Bone marrow (tissue), 2 donors: ENCODE measurements at places on chromosomes 2 and 18.

DNA sequence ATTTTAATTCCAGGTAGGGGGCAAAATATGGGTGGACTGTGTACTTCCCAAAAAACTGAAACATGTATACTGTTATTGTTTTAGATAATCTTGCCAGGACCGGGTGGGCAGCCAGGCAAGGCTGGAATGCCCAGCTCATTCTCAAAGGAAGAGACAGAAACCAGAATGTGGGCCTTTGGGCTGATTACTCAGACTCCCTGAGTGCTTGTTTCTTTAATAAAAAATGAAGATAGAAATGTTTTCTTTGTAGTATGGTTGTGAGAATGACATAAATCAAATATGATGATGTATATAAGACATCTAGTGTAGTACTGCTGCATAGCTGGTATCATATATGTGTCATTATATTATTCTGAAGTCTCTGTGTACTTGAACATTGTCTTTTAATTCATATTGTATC, 231.6 kb upstream of the NT5C1B start:
- DNase-seq: no peak

GRCh38 chr2:57726294-57726693, 320.3 kb upstream of the VRK2 start:
- no peak for DNase-seq

GRCh38 chr18:54148151-54148550, 76.3 kb downstream of the MBD2 start:
- DNase-seq: no peak

GRCh38 chr18:8626414-8627106, 17.3 kb downstream of the RAB12 start:
- no peak for DNase-seq

- no peak for DNase-seq
Observed at GRCh38 chr2:95552911-95553310, 38.9 kb upstream of the TRIM43 start.

DNA sequence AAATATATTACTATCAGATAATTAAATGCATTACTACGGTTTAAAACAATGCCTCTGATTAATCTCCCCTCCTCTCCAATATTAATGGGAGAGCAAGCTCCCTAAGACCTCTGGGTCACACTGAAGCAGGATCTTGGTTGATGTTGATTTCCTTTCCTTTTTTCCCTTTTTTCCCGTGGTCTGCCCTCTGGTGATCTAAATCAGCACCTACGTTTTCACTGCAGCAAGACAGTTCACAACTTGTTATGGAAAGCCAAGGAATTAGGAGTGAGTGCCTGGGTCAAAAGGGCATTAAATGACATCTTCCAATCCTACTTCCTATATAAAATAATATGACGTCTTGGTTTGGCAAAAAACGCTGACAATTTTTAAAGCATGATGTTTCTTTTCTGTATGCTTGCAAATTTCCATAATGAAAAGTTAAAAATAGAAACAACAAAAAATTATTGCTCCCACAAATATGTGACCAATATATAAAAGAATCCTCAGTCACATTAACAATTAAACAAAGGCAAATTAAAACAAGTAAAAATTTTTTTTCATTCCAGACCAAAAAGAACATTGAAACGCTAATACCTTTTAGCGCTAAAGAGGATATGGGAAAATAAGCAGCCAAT, 7.9 kb upstream of the CFAP36 start:
- no peak for DNase-seq

- peak; percentile 21 for DNase-seq
Observed at GRCh38 chr18:48676756-48677368, 138.0 kb downstream of the CTIF start.

GRCh38 chr2:97722227-97722626, 8.9 kb downstream of the ZAP70 start:
- no peak for DNase-seq

- DNase-seq: no peak
Observed at GRCh38 chr2:203637471-203638167, 68.8 kb upstream of the CD28 start.

DNA sequence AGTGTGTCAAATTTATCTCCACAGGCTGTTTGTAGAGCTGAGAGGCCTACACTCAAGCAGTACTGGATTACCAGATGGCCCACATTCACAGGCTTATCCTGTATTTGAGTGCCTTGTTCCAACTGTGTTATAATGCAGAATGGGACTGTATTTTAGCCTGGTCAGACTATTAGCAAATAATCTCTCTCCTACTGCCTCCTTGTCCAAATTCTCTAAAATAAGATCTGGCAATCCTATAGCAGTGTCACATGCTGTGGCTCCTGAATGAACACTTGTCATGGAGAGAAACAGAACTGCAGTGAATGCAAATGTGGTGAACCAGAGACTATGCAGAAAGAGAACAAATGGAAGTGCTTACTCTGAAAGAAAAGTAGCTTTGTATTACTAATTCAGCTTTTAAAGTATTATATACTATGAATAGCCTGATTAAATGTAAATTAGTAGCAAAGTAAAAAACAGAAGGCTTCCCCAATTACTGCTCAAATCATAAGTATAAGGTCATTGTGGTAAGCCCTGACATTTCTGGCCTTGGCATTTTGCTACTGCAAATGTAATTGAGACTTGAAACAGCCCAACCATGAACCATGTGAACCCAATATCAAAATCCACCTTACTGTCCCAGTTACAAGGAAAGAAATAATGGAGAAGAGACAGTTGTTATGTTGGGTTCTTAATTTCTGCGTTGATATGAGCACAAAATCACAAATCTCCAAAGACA, 80.0 kb downstream of the MAP4K3 start:
- no peak for DNase-seq

- no peak for DNase-seq
Observed at GRCh38 chr2:108615480-108616090, 81.3 kb downstream of the LIMS1 start.

DNA sequence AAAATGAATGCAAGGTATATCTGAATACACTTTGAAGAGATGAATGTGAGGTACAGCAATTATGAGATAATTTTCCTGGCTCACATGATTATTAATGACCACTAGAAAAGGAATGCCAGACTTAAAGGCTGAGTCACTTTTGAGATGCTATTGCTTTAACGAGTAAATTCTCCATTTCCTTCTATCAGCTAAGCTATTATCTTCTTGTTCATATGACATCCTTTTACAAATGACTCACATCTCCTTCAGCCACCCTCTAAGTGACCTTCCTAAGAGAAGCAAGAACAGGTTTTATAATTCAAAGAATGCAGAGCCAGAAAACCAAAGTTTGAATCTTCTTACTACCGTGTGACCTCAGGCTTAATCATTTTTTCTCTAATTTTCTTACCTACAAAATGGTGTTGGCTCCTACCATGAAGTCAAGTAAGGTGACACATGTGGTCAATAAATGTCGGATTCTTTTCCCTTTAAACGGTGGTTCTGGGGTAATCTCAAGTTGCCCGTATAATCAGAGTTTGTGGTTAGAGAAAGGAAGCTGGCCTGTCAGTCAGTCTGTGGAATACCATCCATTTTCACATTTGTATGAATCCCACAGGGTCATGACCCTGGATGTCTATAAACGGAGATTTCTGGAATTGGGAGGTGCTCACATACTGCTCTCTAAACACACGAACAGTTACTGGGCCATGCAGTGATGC, 184.0 kb upstream of the PID1 start:
- no peak for DNase-seq

DNA sequence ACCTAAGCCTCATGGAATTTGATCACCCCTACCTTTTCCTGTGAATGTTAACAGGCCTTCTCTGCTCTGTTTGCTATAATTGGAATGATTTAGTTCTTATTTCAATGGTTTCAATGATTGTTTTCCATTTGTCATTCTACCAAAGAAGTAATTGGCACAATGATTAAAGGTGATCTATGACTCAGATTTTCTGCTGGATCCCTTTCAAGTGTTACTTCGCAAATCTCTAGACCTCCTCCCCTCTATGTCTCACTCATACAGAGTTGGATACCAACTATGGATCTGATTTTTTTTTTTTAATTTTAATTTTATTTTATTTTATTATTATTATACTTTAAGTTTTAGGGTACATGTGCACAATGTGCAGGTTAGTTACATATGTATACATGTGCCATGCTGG, 29.6 kb upstream of the FAM117B start:
- no peak for DNase-seq

- no peak for DNase-seq
Observed at GRCh38 chr2:135563793-135564192, 32.5 kb downstream of the R3HDM1 start.

- no peak for DNase-seq
Observed at GRCh38 chr2:189517847-189518535, 62.6 kb downstream of the SLC40A1 start.

DNA sequence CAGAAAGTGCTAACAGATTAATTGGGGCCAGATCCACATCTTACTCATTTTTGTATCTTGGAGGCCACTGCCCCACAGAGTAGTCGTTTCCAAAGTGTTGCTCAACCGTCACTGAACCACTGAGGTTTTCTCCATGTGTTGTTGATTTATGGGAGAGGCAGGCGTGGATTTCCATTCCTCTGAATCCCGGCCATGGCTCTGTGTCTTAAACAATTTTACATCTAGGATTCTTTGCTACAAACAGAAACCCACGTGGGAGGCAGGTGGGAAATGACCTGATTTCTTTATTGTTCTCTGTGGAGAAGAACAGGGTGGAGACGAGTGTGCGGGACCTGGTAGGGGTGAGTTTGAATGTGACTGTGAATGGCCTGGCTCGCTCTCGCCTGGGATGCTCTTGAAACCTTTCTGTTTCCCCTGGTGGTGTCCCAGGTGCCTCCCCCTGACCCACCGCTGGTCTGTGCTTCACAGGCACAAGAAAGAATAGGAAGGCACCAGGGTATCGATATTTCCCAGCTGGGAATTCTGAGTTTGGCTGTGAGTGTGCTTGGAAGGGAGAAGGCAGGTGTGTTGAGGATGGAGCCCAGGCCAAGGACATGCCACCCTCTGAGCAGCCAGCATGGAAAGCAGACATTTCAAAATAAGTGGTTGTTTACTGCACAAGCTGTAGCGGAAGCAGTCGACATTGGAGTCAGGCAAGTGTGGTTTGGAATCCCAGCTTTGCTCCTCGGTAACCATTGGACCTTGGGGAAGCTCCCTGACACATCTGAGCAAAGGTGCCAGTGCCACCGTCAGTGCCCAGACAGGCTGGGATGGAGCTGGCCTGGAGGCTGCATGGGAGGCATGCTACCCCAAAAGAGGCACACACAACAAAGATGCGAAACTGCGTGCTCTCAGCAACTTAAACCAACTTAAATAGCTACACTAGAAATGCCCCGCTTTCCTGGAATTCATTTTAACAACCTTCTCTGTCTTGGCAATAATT, 50.0 kb downstream of the LPIN1 start:
- no peak for DNase-seq

- no peak for DNase-seq
Observed at GRCh38 chr18:42028247-42028832, 73.3 kb downstream of the PIK3C3 start.

- DNase-seq: no peak
Observed at GRCh38 chr2:68352651-68353391, 12.3 kb upstream of the PLEK start.

DNA sequence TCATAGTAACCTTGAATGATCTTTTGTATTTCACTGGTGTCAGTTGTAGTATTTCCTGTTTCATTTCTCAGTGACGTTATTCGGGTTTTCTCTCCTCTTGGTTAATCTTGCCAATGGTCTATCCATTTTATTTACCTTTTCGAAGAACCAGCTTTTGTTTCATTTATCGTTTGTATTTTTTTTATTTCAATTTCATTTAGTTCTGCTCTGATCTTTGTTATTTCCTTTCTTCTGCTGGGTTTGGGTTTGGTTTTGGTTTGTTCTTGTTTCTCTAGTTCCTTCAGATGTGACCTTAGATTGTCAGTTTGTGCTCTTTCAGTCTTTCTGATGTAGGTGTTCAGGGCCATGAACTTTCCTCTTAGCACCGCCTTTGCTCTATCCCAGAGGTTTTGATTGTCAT, 36.7 kb downstream of the SP140 start:
- no peak for DNase-seq

DNA sequence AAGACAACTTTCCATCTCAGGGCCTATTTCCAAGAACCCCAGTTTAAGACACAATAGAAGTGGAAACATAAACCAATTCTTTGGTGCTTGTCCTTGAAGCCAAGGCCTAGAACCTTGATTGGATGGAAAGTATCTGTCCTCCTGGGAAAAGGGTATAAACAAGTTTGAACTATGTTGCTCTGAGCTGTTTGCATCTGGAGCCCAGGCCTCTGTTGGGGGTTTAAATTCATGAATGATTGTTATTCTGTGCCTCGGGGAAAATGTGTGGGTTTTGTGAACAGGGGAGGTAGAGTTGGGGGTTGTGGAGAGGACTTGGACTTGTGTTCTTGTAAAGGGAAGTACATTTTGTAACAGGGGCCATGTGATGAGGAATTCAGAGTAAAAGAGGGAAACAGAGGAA, 406.1 kb downstream of the SLC4A3 start:
- DNase-seq: no peak

GRCh38 chr18:49623571-49623970, 61.7 kb downstream of the LIPG start:
- DNase-seq: no peak

GRCh38 chr18:62101321-62101721, 85.5 kb downstream of the PIGN start:
- DNase-seq: no peak

- DNase-seq: no peak
Observed at GRCh38 chr2:62669180-62669579, 36.3 kb upstream of the EHBP1 start.

- DNase-seq: no peak
Observed at GRCh38 chr18:76395609-76396008, 99.4 kb downstream of the ZNF516 start.

- DNase-seq: no peak
Observed at GRCh38 chr2:16553226-16553625, 112.4 kb downstream of the CYRIA start.

DNA sequence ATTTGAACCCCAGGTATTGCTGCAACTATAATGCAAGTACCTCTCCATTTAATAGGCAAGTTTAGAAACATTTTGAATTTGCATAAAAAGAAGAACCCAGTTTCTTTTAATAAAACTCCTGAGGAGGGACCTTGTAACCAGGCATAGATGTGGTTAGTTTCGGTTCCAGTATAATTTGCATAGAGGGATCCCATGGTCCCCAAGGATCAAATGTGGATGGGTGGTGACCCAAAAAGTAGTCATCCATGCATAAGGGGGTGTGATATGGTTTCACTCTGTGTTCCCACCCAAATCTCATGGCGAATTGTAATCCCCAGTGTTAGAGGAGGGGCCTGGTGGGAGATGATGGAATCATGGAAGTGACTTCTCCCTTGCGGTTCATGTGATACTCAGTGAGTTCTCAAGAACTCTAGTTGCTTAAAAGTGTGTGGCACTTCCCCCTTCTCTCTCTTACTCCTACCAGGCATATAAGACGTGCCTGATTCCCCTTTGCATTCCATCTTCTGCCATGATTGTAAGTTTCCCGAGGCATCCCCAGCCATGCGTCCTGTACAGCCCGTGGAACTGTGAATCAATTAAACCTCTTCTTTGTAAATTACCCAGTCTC, 40.2 kb upstream of the SKA1 start:
- DNase-seq: no peak

- DNase-seq: no peak
Observed at GRCh38 chr18:58454406-58455061, 174.4 kb downstream of the ALPK2 start.

GRCh38 chr2:105873721-105874120, 129.0 kb downstream of the NCK2 start:
- DNase-seq: no peak

GRCh38 chr2:165586019-165586418, 116.5 kb downstream of the CSRNP3 start:
- no peak for DNase-seq
